ENCODE measurements at places on chromosomes 1 and 21. TPM values are rescaled to one million over a fixed set of nuclear protein-coding genes. Genes with fewer than 3 reads are reported as not detected.

DNA sequence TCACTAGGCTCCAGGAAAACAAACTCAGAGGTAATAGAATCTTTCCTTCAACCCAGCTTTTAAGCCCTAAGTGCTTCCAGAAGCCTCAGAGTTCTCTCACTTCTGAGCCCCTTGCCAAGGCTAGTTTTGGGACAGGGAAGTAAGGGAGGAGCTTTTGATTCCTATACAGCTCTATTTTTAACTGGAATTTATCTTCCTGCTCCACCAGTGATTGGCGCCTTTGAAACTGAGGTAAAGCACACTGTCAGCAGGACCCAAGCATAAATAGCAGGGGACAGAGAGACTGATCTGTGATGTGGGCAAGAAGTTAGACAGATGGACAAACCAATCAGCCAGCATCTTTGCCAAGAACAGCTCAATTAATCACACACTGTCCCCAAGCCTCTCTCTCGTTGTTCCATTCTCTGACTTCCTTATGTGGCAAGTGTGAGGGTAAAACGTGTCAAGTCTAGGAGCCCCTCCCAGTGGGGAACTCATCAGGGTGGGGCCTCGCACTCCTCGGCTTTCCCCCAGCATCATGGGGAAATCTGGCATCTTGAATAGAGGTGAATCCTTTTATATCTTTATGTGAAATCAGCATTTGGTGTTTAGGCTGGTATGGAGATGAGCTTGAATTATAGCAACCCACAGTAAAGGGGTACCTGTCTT is 40.2 kb upstream of the MPZL1 start:
- no peak for DNase-seq
- H3K4me1 ChIP-seq: peaks cover 11% of the 10 kb centered on the region
- no peak overlapping the region for H3K4me3 ChIP-seq
- H3K27ac ChIP-seq: peak overlapping the region; percentile 76
- peaks cover 22% of the 10 kb centered on the region for H3K36me3 ChIP-seq

DNA sequence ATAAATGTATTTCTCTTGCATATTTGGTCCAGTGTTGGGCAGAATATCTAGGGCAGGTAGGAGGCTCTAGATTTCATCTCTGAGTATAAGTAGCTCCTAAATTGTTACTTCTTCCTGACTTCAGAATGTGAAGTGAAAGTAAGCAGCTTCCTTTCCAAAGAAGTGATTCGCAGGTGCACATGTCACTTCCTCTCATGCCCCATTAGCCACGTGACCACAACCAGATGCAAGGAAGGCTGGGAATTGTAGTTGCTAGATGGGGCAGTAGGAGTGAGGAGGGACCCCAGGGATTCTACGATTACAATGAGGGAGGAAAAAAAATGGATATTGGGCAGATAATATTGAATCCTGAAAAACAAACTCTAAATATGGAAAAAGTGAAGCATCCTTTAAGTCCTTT is 113.2 kb upstream of the CYYR1 start:
- H3K4me1 ChIP-seq: peaks cover 4% of the 10 kb centered on the region
- DNase-seq: peak; percentile 58
- no peak overlapping the region for H3K27ac ChIP-seq

DNA sequence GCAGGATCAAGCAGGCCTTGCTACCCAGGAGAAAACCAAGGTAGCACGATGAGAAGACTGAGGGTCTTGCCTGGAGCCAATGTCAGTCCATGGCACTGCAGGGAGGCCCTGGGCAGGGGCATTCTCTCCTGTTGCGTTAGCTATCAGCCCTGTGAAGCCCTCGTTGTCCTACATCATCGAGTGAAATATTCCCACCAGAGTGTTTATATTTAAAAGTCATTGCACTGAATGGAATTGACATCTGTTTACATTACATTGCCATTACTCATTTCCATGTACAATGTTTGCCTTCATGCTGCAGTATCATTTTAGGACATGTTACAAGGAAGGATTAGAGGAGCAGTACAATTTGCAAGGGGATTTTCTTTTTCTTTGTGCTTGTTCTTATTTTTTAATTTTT is 243.9 kb downstream of the KAZN start:
- no peaks in the 10 kb centered on the region for H3K4me1 ChIP-seq
- DNase-seq: no peak
- no peak overlapping the region for H3K4me3 ChIP-seq
- no peak overlapping the region for H3K27ac ChIP-seq
- H3K27me3 ChIP-seq: peaks cover 16% of the 10 kb centered on the region
- peaks cover 5% of the 10 kb centered on the region for H3K36me3 ChIP-seq

The LMX1A gene
- not detected for total RNA-seq

DNA sequence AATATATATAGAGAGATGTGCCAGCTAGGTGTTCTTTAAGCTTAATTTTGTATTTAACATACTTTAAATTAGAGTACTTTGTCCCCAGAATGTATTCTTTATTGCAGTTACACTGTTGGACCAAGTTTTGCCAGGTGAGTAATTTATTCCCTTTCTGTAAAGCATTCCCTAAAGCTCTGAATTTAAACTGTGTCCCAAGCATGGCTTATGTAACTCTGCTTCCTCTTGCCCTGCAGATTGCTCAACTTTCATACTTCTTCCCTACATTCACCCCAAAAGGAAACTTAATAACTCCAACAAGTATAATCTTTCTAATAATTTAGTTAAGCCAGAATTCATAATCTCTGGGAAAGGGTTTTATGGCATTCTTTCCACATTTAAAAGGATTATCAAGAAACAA is 5.6 kb downstream of the LYPLAL1 start:
- H3K27me3 ChIP-seq: no peaks in the 10 kb centered on the region
- peaks cover 48% of the 10 kb centered on the region for H3K4me1 ChIP-seq
- no peak for DNase-seq
- peaks cover 36% of the 10 kb centered on the region for H3K36me3 ChIP-seq

The OR2L13 gene
- total RNA-seq: not detected

DNA sequence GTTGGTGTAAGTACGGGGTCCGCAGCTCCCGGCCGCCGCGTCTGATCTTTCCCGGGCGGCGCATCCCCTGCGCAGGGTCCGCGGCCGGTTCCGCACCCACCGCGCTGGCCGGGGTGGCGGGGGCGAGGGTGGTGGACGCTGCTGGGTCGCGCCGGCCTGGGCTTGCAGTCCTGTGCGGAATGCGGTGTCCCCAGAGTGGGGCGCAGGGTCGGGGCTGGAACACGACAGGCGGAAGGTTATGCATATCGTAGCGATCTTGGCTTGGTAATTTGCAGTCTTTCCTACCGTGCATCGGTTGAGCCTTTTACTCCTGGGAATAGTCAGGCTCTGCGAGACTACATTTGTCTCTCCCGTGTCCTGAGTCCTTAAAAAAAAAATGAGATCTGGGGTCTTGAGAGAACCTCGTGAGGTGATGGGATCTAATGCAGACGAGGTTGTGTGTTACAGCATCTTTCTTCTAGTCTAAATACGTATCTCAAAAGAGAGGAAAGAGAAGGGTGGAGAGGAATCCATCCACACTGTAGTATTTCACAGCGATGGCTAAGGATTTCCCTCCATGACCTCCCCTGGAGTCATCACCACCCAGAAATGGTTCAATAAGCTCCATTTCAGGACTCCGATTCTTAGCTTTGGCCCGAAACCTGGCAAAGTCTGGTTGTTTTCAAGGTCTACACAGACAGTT is 572 bp downstream of the ATP1B1 start:
- no peak overlapping the region for H3K27ac ChIP-seq
- H3K4me3 ChIP-seq: peak overlapping the region; percentile 72
- no peak for DNase-seq
- peaks cover 7% of the 10 kb centered on the region for H3K27me3 ChIP-seq
- peaks cover 1% of the 10 kb centered on the region for H3K36me3 ChIP-seq

The LRRC7 gene
- 0.29 TPM for total RNA-seq

DNA sequence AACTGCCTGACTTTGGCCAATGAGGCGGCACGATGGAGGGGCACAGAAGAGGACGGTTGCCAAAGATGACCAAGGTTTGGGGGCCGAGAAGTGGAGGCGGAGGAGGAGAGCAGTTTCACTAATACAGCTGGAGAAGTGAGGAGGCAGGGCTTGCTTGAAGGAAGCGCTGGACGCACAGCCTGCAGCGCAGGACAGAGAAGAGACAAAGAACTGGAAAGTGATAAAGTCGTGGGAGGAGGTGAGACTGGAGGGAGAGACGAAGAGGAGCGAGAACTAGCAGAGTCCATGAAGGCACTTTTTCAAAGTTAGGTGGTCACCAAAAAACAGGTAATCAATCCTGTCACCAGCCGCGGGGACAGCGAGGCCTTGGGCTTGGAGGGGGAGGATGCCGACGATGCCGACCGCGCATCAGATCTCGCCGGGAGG is 771 bp downstream of the PACC1 start:
- peaks cover 36% of the 10 kb centered on the region for H3K36me3 ChIP-seq
- peaks cover 28% of the 10 kb centered on the region for H3K4me1 ChIP-seq
- H3K27me3 ChIP-seq: no peaks in the 10 kb centered on the region

GRCh38 chr1:228037401-228038386 is 30.9 kb downstream of the WNT3A start:
- H3K4me1 ChIP-seq: peaks cover 2% of the 10 kb centered on the region
- peak overlapping the region; percentile 14 for H3K4me3 ChIP-seq
- H3K27ac ChIP-seq: no peak overlapping the region
- DNase-seq: peak; percentile 85
- peaks cover 32% of the 10 kb centered on the region for H3K27me3 ChIP-seq
- no peaks in the 10 kb centered on the region for H3K36me3 ChIP-seq

DNA sequence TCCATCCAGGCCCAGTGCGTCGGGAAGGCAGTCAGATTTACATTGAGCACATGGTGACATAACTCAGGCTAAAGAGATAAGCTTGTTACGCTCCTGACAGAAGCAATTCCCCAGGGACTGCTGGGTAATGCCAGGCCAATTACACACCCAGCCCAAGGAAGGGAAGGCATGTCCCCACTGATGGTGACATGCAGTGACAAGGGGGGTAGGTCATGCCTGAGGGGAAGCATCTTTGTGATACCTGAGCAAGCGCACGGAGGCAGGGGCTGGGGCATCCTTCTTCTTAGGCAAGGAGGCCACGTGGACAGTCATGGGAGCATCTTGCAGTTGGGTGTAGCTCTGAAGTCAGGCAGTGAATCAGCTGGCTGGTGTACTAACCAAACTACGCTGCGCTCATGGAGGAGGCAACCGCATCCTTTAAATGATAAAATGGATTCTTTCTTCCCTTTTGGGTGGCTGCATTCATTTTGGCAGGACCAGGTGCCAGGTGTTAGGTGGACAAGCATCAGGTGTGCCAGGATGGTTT is 39.6 kb upstream of the GRIK3 start:
- no peak for DNase-seq
- no peaks in the 10 kb centered on the region for H3K36me3 ChIP-seq
- H3K27me3 ChIP-seq: peaks cover 3% of the 10 kb centered on the region
- no peak overlapping the region for H3K27ac ChIP-seq
- no peak overlapping the region for H3K4me3 ChIP-seq

The AZIN2 gene
- total RNA-seq: 2.5 TPM

DNA sequence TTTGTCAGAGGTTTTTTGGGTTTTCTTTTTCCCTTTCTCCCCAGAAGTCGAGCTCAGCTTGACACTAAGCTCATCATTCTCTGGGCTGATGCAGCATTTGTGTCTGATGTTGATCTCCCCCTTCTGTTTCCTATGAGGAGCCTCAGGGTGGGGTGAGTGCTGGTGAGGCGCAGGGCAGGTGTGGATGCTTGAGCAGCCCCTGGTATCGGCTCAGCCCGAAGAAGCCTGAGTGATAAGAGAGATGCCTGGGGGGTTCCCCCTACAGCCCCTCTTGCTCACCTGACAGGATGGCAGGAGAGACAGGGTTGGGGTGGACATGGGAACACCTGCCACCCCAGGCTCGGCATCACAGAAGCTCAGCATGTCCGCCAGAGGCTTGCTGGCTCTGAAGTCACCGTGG is 239.0 kb downstream of the RHOU start:
- no peaks in the 10 kb centered on the region for H3K36me3 ChIP-seq
- H3K4me3 ChIP-seq: no peak overlapping the region
- no peak overlapping the region for H3K27ac ChIP-seq
- no peaks in the 10 kb centered on the region for H3K4me1 ChIP-seq

GRCh38 chr1:234169161-234169849 is 204.0 kb upstream of the COA6 start:
- peaks cover 14% of the 10 kb centered on the region for H3K27me3 ChIP-seq
- peaks cover 17% of the 10 kb centered on the region for H3K4me1 ChIP-seq
- H3K36me3 ChIP-seq: no peaks in the 10 kb centered on the region
- no peak overlapping the region for H3K4me3 ChIP-seq
- peak overlapping the region; percentile 35 for H3K27ac ChIP-seq

The MAEL gene
- 0.29 TPM for total RNA-seq

- H3K27me3 ChIP-seq: no peaks in the 10 kb centered on the region
- H3K4me1 ChIP-seq: no peaks in the 10 kb centered on the region
- H3K27ac ChIP-seq: no peak overlapping the region
- no peak for DNase-seq
Measured at GRCh38 chr1:108913105-108913948, 36.5 kb downstream of the GPSM2 start.

- H3K4me1 ChIP-seq: no peaks in the 10 kb centered on the region
- no peak overlapping the region for H3K4me3 ChIP-seq
- no peak overlapping the region for H3K27ac ChIP-seq
- no peaks in the 10 kb centered on the region for H3K27me3 ChIP-seq
- no peak for DNase-seq
Measured at GRCh38 chr1:195715652-195716051, 892.6 kb downstream of the KCNT2 start.

DNA sequence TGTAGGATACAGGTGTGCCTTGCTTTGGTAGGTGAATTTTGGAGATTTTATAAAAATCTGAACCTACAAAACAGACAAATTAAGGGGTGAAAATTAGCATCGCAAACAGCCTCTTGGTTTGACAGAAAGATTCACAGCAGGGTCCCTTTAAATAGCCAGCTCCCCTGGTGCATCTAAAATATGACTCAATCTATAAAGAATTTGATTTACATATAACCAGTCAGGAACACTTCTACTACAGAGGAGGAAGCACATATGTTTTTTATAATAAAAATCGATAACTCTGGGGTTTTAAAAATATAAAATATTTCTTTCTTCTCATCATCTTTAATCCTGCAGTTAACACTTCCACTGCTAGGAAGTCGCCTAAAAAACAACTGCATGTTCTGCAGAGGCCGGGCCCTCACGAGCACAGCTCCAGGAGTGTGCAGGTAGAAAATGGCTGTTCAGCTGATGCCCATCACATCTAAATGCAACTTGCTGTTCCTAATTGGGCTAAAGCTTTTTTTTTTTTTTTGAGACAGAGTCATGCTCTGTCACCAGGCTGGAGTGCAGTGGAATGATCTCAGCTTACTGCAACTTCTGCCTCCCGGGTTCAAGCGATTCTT is 203.4 kb downstream of the HS2ST1 start:
- H3K27me3 ChIP-seq: no peaks in the 10 kb centered on the region
- H3K36me3 ChIP-seq: no peaks in the 10 kb centered on the region
- no peaks in the 10 kb centered on the region for H3K4me1 ChIP-seq
- DNase-seq: no peak

The CTH gene
- total RNA-seq: 35.0 TPM

The TMEM269 gene
- 0.32 TPM for total RNA-seq

DNA sequence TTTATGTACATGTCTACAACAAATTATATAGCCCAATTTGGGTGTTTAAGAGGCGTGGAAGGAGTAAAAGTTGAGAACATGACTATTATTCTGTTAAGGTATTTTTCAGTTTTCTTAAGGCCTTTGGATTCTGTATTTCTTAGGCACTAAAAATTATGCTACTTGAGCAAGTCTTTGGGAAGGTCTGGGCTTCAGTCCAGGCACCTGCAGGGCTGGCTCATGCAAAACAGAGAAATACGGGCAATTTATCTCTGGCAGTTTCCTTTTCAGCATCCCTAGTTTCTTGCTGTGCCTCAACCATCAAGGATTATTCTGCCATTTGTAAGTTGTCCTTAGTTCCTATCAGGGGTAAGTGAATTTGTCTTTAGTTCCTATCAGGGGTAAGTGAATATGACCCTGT is 358.8 kb upstream of the B3GALT2 start:
- H3K4me3 ChIP-seq: no peak overlapping the region
- H3K36me3 ChIP-seq: peaks cover 2% of the 10 kb centered on the region
- H3K27me3 ChIP-seq: no peaks in the 10 kb centered on the region
- H3K4me1 ChIP-seq: peaks cover 29% of the 10 kb centered on the region
- H3K27ac ChIP-seq: no peak overlapping the region

The IVL gene
- total RNA-seq: not detected

GRCh38 chr1:6954591-6954990 is 169.3 kb downstream of the CAMTA1 start:
- DNase-seq: no peak
- no peaks in the 10 kb centered on the region for H3K36me3 ChIP-seq
- no peak overlapping the region for H3K27ac ChIP-seq

Data from activated CD8-positive, alpha-beta T cell treated with anti-CD3 and anti-CD28 coated beads for 36 hours (primary cell).